ENCODE measurements at places on chromosomes 6 and 20.

- DNase-seq = no peak
These were observed 21.9 kb upstream of the KIAA0408 start for GRCh38 chr6:127481111-127481510.

DNA sequence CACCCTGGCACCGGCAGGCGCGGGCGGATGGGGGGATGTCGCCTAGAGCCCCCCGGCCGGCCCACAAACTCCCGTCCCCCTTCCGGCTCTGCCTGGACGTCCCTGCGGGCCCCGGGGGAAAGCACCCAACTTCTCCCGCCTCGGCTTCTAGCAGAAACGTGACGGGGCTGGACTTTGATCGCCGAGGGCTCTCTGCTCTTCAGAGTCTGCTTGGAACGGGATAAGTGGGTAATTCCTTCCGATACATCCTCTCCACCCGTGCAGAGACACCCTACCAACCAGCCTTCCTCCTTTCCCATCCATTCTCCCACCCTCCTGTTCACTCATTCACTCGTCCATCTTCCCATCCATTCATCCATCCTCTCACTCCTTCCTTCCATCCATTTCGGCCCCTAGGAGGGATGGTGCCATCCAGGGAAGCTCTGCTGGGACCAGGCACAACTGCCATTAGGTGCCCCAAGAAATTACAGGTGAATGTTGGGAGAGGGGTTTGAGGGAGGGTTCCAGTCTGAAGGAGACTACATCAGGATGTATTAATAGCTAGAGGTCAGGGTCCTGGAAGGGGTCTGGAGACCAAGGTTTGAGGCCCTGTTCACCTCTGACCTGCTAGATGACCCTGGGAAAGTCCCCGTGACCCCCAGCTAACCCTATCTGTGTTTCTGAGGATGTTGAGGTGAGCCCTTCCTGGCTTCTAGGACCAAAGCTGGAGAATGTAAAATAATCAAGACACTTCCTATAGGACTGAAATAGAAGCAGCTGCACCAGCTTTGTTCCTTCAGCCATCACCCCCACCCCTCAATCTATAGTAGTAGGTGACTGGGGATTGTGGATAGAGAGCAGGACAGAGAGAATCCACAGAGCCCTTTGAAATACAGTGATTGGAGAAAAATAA, 538 bp downstream of the TTLL9 start:
- DNase-seq = no peak

DNA sequence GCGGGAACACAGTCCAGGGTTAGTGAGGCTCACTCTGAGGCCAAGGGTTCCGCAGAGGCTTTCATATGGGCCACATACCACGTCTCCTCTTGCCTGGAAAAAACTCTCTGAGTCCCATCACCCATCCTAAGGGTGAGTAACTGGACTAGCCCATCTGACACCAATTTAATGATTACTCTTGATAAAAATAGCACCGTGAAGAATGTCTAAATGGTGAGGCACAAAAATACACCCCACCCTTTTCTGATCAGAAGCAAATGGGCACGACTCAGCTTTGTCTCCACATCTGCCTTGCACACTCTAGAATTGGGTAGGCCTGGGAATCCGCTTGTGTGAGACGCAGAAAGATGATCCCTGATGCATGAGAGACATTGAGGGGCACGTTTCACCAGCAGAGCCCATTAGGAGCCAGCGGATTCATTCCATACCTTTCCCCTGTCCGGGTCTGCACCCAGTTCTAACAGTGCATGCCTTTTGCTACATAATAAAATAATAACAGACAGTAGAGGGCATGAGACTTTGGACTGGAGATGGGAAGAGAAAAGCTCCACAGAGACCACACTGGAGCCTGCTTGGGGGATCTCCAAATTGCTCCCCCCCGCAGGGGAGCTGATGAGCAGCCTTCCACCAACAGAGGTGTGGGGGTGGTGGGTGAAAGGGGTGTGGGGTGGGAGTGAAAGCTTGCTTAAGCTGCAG, 110.0 kb upstream of the KCNK16 start:
- no peak for DNase-seq

- no peak for DNase-seq
These were observed 2.2 kb upstream of the RALY start for GRCh38 chr20:33991502-33991901.

DNA sequence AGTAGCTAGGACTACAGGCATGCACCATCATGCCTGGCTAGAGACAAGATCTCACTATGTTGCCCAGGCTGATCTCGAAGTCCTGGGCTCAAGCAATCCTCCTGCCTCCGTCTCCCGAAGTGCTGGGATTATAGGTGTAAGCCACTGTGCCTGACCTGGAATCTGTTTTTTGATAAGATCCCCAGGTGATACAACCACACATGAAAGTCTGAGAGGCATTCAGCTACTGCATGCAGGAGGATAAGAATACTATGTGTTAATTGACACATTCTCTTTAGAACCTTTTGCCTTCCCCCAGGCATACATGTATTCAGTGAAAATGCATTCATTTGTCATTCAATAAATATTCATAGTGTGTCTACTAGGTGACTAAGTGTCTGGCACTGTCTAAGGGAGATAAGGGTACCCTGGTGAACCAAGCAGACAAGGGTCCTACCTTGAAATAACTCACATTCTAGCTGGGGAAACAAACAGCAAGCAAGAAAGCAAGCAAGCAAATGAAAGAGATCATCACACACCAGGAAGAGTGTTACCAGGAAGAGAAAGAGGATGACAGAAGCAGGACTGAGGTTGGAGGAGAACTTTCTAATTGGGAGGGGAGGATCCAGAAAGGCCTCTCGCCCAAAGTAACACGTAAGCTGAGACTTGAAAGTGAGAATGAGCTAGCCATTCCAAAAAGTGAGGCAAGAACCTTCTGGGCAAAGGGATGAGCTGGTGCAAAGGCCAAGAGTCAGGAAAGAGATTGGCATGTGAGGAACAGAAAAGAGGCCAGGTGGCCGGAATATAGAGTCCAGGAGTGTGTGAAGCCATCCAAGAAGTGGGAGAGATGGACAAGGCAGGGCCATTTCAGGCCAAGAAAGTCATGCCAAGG, 6.5 kb downstream of the GFOD1 start:
- DNase-seq = no peak

DNA sequence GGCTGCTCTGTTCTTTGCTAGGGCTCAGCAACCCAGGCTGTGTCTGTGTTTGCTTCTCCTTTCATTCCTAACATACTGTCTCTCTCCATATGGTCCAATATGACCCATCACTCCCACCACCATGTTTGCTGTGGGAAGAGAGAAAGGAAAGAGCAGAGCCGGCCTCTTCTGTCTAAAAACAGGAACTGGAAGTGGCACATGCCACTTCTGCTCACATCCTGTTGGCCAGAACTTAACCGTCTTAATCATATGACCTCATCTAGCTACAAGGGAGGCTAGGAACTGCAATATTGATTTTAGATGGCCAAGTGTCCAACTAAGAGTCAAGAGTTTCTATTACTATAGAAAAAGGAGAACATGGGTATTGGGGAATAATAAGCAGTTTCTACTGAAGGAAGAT, 212.5 kb upstream of the CHD6 start:
- DNase-seq = no peak

DNA sequence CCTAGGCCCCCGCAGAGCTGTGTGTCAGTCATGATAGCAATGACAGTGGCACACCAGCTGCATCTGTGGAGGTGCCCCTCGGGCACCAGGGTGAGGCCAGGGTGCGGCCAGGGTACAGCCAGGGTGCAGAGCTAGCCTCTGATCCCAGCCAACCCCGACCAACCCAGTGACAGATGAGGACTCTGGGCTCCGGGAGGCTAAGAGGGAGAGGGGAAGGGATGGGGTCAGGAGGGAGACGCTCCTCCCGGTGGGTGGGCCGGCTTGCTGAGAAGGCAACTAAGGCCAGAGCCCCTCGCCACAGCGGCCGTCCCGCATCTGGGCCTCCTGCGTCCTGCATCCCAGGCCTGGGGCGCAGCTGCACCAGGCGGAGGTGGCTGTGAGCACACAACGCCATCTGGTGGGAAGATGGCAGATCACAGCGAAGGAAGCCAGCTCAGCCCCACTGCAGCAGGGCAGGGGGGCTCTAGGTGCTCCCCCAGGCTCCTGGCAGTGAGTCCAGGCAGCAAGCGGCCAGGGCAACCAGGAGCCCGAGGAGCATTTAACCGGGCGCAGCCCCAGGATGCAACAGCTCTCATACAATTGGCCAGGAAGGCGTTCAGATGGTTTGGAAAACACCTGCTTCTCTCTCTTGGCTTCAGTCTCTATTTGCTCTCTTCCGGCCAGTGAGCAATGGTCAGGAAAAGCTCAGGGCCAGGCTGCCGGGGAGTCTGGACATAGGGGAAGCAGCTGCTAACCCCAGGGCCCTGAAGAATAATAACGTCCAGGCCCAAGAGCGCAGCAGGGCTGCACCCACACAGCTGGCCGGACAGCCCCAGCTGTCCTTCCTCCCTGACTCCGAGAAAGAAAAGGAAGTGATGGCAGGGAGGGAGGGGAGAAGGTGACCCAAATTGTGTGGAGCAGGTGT, 169.4 kb downstream of the TAF4 start:
- DNase-seq = peak; percentile 10

GRCh38 chr20:19861147-19861759, 103.2 kb downstream of the RIN2 start:
- DNase-seq = no peak

DNA sequence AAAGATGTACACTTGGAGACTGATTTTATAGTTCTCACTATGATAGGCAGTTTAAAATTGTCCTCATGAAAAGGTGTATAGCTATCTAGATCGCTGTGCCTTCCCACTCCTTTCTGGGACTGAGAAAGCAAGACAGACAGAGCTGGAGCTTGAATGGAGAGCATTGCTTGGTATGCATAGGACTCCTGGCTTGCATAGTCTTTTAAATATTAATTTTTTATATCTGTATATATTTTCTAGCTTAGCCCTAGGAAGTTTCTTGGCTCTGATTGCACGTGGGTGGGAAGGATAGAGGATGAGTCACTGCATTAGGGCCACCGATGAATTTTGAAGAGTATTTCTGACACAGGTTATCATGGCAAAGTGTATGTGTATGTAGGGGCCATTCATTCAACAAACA, 150.0 kb upstream of the SPACA1 start:
- DNase-seq = no peak

GRCh38 chr6:21710908-21711627, 117.5 kb downstream of the SOX4 start:
- no peak for DNase-seq

- no peak for DNase-seq
These were observed 64.3 kb downstream of the ANKS1A start for GRCh38 chr6:34953061-34954025.

DNA sequence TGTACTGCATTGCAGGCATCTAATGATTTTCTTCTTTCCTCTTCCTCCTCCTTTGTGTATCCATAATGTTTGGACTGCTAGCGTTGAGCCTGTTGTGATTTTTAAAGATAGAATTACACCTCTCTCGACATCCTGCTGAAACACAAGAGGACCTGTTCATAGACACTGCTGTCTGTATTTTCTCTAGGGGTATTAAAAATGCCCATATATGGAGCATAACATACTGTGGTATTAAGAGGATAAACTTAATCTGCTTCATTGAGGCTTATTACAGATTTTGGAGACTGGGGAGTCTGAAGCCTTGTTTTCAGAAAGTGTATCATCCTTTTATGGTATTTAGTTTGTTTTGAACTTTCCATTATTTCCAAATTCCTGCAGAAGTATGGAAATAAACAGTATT, 414.3 kb downstream of the CDKAL1 start:
- no peak for DNase-seq

GRCh38 chr20:49692941-49693340, 20.7 kb downstream of the B4GALT5 start:
- no peak for DNase-seq

DNA sequence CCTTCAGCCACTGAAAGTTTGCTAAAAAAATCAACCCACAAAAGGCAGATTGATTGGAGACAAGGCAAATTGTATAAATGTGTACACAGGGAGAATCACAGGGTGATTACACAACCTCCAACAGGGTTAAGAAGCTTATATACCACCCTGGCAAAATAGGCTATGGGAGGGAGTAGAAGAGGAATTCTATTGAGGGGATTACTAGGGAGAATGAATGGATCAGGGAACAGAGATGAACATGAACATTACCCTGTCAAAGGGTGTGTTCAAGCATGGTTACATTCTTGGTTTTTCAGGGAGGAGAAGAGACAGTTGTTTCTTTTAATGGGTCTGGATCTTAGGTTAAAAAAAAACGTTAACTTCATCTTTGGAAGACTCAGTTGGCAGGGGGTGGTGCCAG, 5.1 kb upstream of the MRS2 start:
- no peak for DNase-seq

GRCh38 chr20:46349035-46349741, 40.9 kb upstream of the CDH22 start:
- DNase-seq = peak; percentile 46

DNA sequence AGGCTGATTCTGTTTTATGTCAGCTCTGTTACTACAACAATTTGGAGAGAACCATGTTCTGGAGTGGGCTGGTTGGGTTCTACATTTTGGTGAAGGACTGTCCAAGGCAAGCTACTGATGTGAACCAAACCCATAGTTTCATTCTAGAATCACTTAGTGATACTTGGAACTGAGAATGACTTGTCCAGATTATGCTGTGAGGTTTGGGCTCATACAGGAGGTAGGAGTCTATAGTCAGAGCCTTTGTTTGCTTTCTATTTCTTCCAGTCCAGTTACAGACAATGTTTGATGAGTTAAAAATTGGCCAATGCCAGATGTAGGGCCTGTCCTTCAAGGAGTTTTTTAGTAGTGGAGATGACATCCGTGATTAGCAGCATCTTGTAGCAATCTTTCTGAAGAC, 97.9 kb downstream of the LRRC1 start:
- DNase-seq = no peak

GRCh38 chr6:4084444-4085331, 5.8 kb upstream of the FAM217A start:
- no peak for DNase-seq

DNA sequence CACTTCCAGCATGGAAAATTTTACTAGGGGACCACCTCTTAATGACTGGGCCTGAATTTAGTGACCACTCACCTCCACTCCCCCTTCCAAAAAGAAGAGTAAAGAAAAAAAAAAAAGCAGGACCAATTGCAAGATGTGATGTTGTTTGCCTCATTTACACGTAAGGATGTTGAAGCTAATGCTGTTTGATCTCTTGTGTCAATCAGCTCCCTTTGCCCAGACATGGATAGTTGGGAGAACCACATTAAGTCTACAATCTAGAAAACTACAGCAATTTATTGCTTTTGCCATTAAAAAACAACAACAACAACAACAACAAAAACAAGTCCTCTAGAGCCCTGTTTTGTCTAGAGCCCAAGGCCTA, 11.0 kb upstream of the DSTN start:
- no peak for DNase-seq

- no peak for DNase-seq
These were observed 12.0 kb downstream of the MDN1 start for GRCh38 chr6:89807581-89807980.

DNA sequence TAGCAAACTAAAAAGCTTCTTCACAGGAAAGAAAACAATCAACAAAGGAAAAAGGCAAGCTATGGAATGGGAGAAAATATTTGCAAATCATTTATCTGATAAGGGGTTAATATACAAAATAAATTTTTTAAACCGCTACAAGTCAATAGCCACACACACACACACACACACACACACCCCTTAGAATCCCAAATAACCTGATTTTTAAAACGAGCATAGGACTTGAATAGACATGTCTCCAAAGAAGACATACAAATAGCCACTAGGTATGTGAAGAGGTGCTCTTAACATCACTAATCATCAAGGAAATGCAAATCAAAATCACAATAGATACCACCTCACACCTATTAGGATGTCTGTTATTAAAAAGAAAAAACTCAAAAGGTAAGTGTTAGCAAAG, 187.7 kb downstream of the TRIM27 start:
- no peak for DNase-seq
